ENCODE measurements at places on chromosomes 13 and 19. TPM values are rescaled to one million over a fixed set of nuclear protein-coding genes. Genes with fewer than 3 reads are reported as not detected.
A peak's percentile ranks its signal among the peaks of the same experiment; 100 is the strongest.

The AMH gene
- total RNA-seq, result 3.7 TPM

The SUGP2 gene
- total RNA-seq, result 23.5 TPM

DNA sequence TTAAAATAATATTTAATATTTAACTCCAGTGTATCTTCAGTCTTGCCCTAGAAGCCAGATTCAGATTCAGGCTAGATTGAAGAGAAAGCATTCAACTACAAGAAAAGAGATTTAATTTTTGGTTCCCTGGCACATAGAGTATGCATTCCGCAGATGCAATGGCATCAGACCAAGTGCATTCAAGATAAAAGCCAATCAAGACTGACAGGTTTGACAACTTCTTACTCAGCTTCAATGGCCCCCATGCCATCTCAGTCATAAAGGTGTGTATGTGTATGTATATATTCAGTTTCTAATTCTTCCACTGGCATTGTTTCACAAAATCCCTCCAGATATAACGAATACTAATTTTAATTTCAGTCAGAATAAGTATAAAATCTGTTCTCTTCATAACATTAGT lies 650.8 kb upstream of the GPC6 start:
- no peak for DNase-seq

DNA sequence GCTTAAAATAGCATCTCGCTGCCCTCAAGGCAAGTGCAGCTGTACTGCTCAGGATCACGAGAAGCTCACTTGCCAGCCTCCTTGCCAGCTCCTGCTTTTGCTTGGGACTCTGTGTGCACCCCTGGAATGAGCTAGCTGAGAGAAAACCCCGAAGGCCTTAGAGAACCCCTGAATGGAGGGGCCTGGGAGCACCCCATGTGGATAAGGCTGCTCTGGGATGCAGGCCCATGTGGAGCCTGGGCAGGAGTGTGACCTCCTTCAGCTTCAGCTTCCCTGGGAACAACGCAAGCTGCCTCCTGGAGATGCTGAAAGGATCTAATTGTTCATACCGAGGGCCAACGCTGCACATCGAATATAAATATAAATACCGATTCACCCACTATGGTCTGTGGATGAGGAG lies 109.2 kb downstream of the HSPH1 start:
- DNase-seq, result no peak

- no peak for DNase-seq
These were observed 1.5 kb downstream of the ERF start for GRCh38 chr19:42253245-42254088.

The TNFSF11 gene
- not detected for total RNA-seq

DNA sequence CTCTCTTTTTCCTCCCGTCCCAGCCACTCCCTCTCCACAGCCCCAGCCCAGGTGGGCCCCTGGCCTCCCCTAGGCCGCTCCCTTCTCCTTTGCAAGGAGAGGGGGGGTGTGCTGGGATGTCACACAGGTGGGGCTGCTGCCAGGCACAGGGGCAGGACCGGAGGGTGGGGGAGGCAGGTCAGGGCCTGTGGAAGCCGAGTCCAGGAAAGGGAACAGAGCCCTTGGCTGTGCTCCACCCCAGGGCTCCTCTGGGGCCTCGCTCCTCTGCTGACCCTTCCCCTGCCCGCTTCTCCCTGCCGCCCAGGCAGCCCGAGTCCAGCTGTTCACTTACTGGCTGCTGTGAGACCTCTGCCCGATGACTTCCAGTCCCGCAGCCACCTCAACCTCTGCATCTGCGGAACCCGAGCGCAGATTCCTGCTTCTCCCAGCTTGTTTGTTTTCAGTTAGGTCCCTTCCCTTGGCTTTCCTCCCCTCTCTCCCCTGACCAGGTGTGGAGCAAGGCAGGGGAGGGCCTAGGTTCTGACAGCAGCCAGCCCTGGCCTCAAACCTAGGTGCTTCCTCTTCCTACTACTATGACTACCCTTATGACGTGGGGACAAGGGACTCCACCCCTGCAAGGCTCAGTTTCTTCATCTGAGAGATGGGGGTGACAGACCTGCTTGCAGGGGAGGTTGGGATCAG lies 850 bp upstream of the KLK11 start:
- no peak for DNase-seq

- DNase-seq, result no peak
These were observed at the start of gene IGLON5 for GRCh38 chr19:51311351-51312257. TSS of gene IGLON5 (plus strand) at chr19:51311644. CDS start at chr19:51311848, 204 bp downstream.

DNA sequence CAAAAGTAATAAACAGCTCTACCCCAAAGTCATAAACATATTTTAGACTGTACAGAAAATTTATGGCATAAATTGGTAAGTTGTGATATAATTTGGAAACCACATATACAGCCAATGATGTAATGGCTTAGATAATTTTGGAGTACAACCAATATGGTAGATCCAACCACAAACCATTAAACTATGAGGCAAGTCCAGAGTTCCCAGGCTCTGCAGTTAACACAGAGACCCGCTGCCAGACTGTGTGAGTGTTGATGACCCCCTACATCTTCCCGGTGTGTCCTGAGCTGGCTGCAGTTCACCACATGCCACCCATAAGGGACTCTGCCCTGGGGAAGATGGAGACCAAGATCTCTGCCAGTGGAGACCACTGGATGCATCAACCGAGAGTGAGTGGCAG lies 9.9 kb upstream of the SERPINE3 start:
- DNase-seq, result peak; percentile 17

DNA sequence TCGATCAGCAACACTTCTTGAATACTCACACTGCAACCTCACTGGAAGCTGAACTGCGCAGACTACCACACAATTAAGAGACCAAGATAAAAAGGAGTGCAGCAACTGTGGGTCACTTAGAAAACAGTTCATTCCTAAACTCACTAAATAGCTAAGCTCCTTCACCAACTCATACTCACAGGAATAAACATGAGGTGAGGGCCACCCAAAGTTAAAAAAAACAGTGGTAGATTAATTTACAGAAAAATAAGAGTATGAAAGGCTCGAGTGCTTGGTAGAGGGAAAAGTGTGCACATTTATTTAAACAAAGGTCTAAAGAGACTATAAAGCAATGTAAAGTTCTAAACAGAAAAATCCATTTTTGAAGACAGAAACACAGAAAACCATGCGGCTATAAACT lies 7.6 kb downstream of the ANKRD10 start:
- DNase-seq, result no peak

The MAG gene
- 1.2 TPM for total RNA-seq

GRCh38 chr13:27118428-27119054 lies 53.1 kb downstream of the USP12 start:
- no peak for DNase-seq

DNA sequence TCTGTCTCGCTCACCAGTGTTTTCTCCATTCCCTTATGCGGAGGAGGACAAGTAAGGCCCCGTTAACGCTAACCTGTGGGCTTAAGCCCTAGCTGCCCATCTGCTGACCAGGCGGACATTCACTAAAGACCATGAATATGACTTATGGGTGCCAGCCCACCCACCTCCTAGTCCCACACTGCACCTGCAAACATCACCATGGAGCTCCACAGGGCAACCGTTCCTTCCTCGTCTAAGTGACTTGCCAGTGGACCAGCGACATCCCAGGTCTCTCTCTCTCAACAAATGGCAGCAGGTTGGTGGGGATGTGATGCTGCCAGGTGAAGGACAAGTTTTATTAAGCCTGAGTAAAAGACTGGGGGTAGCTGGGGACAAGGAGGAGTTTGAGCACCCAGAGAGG lies 55.2 kb downstream of the CCDC70 start:
- no peak for DNase-seq

- DNase-seq, result no peak
These were observed 4.2 kb downstream of the TMEM259 start for GRCh38 chr19:1016647-1017114.

The TNFRSF19 gene
- 5.6 TPM for total RNA-seq

GRCh38 chr19:35408284-35409171 lies 37.7 kb downstream of the GPR42 start:
- no peak for DNase-seq

The ADAT3 gene
- total RNA-seq, result 5.6 TPM

All from esophagus muscularis mucosa (tissue), 4 donors.